EL (cell line): ENCODE measurements at places on chromosomes 12 and 14.
A peak's percentile ranks its signal among the peaks of the same experiment; 100 is the strongest.

DNA sequence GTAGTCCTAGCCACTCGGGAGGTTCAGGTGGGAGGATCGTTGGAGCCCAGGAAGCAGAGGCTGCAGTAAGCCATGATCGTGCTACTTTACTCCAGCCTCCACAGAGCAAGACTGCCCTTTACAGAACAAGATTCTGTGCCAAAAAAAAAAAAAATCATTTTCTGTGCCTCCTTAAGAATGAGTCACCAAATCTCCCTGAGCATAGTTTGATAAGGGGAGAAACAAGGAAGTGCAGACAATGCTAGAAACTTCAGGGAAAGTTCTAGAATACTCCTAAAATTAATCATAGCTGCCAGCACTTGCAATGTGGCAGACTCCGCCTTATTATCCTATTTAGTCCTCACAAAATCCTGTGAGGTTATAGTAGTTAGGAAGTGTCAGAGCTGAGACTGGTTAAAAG lies 74.5 kb downstream of the KCNK10 start:
- DNase-seq, result no peak

DNA sequence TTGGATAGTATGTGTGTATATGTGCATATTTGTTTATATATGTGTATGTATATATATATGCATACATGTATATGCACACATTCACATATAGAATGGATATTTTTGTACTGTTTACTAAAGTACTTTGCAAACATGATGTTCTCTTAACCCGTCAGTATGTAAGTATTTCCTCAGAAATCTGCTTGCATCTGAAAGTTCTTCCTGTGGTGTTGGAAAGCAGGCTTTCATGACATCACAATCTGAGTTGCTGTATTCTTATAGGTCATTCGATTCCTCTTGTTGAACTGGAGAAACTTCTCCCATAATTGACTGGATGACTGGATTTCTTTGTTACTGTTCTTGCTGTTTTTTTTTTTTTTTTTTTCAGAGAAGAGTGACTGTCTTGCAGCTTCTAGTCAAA lies 29.1 kb downstream of the GABARAPL1 start:
- no peak for DNase-seq

DNA sequence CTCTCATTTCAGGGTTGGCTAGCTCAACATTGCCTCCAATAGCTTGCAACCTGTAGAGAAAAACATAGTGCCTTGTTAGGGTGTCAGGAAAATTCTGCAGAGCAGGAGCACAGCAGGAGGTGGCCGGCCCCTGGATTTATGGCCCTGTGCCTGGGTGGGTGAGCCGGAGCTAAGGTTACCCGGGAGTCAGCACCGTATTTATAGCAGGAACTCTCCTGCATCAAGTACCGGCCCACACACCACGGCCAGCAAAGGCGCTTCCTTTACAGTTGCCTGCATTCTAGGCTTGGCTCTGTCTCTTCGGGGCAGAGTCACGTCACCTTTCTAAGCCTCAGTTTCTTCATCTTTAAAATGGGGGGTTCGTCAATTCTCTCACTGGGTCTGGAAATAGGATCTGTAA lies 52.8 kb upstream of the EML1 start:
- no peak for DNase-seq

GRCh38 chr12:70468741-70469140 lies 102.7 kb downstream of the KCNMB4 start:
- no peak for DNase-seq

DNA sequence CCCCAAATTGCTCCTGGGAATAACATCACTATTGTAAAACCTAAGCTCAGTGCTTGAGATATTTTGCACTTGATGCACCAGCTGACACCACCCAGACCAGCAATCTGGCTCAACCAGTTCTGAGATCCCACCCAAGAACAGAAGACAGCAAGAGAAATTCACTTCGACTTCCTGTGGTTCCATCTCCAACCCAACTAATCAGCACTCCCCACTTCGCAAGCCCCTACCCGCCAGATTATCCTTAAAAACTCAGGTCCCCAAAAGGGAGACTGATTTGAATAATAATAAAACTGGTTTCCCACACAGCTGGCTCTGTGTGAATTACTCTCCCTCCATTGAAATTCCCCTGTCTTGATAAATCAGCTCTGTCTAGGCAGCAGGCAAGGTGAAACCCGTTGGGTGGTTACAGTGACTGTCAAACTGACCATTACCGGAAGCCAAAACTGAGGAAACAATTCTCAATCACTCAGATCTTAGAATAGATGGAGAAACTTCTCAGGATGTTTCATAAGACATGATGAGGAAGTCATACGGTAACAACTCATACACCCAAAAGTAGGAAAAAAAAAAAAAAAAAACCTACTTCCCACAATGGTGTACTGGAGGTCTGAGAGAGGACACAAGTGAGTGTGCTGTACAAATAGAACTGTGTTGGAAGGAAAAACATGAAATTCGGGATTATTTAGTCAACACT lies 92.4 kb downstream of the TMTC1 start:
- no peak for DNase-seq

GRCh38 chr14:64929014-64929359 lies 13.6 kb downstream of the GPX2 start:
- DNase-seq, result no peak

DNA sequence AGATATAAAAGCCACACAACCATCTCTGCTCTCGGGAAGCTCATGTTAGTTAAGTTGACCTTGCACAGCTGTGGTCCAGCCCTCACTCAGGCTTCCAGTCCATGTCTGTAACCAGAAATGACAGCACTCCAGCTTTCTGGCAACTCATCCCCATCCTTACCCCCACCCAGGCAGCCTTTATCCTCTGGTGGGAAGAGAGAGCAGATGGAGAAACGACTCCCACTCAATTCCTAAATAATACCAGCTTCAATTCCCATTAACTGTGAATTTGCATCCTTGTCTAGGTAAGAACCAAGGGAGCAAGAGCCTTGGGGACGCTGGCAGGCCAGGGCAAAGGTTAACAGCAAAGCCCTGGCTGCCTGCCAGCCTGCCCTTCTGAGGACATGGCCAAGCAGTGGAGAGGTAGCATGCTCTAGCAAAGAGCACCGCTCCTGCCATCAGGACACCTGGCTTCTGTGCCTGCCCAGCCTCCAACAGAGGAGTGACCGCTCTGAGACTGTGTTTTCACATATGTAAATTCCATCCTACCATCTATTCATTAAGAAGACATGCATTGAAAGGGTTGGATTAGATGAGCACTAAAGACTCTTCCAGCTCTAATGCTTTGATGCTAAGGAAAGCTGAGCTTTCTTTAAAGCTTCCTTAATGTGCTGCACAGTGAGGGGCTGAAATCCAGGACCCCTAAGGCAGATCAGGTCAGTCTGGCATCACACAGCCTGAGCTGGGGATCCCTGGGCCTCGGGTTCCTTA lies 236.1 kb downstream of the GRIN2B start:
- DNase-seq, result no peak

DNA sequence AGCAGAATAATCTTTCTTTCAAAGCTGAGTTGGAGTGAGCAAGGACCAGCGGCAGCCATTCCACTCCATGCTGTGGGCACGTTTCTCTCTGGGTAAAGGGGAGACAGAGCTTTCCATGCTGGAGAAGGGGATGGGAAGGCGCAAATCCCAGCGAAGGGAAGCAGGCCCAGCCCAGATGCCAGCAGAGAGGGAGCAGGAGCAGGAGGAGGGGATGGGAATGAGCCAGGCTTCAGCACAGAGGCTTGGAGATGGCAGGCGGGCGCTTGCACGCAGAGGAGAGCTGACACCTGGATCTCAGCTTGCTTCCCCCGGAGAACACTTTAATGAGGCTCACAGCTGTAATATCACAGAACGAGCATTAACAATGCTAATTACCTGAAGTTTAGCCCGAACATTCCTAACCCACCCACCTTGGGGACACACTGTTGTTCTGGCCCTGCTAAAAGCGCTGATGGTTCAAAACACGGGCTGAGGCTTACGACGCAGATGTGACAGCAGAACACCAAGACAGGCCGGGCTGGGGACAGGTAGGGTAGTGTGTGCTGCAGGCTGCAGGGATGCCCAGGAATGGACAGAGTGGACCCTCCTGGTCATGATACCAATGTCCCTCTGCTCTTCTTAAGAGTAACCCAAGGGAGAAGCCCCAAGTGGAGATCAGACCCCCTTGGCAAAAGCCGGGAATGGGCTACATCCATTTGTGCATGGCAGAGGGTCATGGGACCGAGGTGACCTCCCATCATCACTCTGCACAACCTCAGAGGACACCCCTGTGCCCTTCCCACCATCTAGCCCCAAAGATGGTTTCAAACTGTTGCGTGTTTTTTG lies 288.6 kb downstream of the DPF3 start:
- no peak for DNase-seq

GRCh38 chr12:54279632-54280467 lies at the start of gene CBX5:
CBX5 (minus strand) TSS chr12:54280122; CDS start chr12:54257650, 22,472 bp downstream.
- peak; percentile 100 for DNase-seq

DNA sequence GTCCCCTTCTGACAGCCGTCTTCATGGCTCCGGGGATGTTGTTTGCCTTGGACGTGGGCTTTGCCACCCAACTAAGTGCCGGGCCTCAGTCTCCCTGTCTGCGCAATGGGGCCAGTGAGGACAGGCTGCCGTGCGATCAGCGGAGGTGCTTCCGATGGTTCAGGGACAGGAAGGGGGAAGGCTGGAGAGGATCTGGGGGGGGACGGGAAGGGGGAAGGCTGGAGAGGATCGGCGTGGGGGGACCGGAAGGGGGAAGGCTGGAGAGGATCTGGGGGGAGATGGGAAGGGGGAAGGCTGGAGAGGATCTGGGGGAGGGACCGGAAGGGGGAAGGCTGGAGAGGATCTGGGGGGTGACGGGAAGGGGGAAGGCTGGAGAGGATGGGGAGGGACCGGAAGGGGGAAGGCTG lies 3.4 kb downstream of the MMP17 start:
- peak; percentile 93 for DNase-seq

- no peak for DNase-seq
These were observed 15.4 kb downstream of the BEGAIN start for GRCh38 chr14:100571837-100572236.

DNA sequence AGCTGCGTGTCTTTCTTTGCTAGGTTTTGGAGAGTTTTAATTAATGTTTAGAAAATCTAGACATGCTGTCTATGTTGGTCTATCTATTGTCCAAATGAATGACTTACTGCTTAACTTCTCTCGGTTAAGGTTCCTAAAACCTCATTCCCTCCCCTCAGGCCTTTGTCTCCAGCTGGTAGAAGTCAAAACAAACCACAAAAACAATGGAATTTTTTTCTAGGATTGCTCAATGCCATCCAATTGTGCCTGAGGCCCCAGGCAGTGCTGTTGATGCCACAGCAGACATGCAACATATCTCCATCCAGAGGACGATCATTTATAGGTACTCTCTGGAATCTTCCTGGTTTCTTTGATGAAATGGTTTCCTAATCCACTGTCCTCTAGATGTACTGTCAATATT lies 448.2 kb upstream of the TBX3 start:
- peak; percentile 76 for DNase-seq

DNA sequence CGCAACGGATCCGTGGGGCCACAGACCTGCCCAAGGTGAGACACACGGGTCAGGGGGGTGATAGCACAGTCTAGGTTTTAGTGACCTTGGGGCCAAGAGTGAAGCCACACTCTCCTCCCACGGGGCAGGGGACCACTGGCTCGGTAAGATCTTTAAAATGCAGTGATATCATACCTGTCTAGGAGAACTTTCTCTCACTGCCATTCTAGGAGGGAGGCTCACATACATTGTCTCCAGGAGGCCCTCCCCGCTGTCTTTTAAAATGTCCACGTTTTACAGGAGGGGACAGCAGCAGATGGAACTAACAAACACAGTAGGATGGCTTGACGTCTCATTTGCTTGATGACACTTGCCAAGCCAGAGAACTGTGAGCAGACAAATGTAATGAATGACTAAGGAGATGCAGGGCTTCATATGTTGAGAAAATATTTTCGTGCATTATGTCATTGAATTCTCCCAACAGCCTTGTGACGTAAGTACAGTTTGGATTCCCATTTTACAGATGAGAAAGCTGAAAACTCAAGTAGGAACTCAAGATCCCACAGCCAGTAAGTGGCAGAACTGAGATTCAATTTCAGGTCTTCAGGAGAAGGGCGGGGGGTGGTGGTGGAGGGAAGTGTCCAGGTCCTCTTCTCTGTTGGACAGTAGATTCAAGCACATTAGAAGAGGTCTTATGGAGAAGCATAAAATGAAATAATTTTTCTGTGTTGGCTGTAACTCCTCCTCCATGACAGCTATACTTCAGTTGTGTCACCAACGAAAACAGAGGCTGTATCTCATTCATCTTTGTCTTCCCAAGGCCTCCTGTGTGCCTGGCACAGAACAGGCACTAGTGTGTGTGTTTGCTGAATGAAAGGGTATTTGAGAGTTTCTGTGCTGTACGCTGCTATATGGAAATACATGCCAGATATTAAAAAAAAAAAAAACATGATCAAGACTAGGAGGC lies 2.1 kb downstream of the VASH1 start:
- DNase-seq, result no peak

GRCh38 chr12:94730847-94731246 lies 80.5 kb upstream of the TMCC3 start:
- no peak for DNase-seq

GRCh38 chr12:50016501-50017475 lies 8.5 kb downstream of the RACGAP1 start:
- peak; percentile 85 for DNase-seq

- no peak for DNase-seq
These were observed 30.3 kb downstream of the CCDC88C start for GRCh38 chr14:91387169-91387835.

DNA sequence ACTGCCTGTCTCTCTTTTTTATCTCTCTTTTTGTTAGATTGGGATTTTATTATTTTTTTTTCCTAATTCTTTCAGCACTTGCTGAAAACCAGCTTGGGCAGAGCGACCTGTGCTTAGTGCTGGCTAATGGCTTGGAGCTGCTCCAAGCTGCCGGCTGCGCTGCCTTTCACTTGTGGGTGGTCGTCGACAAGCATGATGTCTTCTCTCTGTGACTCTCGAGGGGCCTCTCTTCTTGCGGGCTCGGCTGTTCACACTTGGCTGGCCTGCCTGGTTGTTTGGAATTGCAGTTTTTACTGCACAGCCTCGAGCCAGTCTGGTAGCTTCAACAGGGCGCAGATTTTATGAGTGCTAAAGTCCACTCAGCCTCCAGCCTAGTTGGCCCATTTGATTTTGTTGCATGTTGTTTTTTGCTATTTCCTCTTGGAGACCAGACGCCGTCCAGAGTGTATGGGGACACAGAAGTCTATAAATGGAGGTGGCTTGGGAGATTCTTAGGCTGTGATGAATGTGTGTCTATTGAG lies 18.6 kb downstream of the TPCN1 start:
- no peak for DNase-seq

- no peak for DNase-seq
These were observed 40.8 kb downstream of the FBXO21 start for GRCh38 chr12:117149431-117149830.

DNA sequence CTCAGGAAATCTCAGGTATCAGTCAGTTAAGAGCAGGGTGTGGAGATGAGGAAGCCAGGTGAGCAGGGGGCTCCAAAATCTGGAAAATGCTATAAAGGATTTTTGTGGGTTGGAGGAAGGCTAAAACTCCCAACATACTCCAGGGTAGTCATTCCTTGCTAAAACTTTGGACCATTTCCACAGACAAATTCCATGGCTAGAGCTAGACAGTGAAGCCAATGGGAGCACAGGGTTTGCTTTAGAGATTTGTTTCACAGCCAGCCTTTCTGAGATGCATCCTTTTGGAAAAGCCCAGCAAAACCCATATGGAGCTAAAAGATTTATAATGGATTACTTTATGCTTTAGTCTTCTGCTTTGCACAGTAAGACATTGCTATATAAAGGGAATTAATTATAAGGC lies 146.5 kb downstream of the SAMD4A start:
- peak; percentile 52 for DNase-seq
